ENCODE measurements at places on chromosomes 2 and 18. TPM values are rescaled to one million over a fixed set of nuclear protein-coding genes. Genes with fewer than 3 reads are reported as not detected.

Gene PROKR1
- 1.3 TPM for total RNA-seq

DNA sequence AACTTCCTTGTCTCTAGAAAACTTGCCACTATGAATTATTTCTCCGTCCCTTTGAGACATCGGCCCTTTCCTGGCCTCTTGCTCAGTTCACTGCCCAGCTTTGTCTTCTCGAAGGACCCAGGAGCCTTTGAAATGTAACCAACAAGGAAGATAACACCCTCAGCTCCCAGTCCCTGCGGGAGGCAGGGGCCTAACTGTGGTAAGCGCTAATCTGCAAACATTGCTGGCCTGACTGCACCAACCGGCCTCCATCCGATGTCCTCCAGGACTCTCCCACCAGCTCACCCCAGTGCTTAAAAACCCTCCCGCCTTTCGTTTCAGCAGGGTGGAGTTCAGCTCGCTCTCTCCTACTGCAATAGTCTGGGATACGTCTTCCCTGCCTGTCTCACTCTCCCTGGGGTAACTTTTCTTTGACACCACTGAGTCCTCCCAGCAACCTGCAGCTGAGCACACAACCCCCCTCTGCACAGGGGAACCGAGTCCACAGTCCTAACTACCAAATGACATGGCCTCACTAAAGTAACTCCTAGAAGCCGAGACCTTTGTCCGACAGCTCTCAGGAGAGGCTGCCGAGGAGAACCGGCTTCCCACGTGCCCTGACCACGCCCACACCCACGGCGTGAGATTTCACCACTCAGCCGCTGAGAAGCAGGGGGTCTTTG lies 76.1 kb downstream of the MBP start:
- no peak for DNase-seq

GRCh38 chr2:165369898-165370296 lies 99.6 kb upstream of the CSRNP3 start:
- no peak for DNase-seq

DNA sequence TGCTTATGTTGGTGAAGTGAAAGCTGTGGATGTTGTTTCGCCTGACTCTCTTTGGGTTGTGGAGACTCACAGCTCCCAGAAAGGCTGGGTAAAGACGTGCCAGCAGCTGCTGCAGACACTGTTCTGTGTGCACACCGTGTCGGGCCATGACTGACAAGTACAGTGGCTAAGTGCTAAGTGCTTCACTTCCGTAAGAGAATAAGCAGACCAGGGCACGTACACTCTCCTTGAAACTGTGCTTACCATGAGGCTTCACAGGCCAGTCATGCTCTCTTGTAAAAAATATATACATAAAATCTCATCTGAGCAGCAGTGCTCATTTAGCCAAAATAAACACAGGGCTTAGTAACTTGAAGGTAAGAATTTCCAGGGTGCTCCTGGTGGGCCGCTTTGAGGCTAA lies 86.0 kb downstream of the NRP2 start:
- no peak for DNase-seq

- peak; percentile 88 for DNase-seq
These were observed 5.4 kb downstream of the LBH start for GRCh38 chr2:30236591-30237238.

DNA sequence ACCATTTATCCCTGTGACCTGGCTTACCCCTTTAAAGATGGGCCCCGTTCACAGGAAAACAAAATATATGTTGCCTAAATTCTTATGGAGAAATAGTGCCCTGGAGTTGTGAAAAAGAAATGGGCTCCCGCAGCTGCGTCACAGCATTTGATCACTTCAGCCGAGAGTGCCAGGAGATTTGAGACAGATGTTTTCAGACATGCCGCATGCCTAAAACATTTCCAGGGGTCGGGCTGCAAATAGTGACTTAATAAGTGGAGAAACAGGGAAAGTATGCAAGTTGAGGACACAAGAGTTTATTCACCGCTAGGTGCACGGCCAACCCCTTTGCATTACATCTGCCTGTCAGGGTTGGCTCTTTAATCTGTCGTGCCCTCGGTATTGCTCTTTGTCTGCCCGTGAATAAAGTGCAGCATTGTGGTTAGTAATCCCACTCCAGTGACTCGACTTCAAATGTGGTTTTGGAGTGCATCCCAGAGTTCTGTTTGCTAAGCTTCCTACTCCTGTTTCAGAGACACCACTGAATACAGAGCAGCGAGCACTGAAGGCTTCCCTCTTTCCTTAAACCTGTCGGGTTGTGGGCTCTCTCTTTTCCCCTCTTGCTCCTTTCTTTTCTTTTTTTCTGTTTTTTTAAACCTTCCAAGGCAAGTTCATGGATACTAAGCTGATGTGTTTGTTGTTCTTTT lies 187.5 kb downstream of the LTBP1 start:
- no peak for DNase-seq

Gene SKA1
- total RNA-seq, result not detected

Gene CNTNAP5
- total RNA-seq, result not detected

GRCh38 chr2:112958428-112959108 lies 19.2 kb upstream of the IL36G start:
- no peak for DNase-seq

GRCh38 chr2:196066291-196067087 lies 2.1 kb downstream of the DNAH7 start:
- DNase-seq, result no peak

DNA sequence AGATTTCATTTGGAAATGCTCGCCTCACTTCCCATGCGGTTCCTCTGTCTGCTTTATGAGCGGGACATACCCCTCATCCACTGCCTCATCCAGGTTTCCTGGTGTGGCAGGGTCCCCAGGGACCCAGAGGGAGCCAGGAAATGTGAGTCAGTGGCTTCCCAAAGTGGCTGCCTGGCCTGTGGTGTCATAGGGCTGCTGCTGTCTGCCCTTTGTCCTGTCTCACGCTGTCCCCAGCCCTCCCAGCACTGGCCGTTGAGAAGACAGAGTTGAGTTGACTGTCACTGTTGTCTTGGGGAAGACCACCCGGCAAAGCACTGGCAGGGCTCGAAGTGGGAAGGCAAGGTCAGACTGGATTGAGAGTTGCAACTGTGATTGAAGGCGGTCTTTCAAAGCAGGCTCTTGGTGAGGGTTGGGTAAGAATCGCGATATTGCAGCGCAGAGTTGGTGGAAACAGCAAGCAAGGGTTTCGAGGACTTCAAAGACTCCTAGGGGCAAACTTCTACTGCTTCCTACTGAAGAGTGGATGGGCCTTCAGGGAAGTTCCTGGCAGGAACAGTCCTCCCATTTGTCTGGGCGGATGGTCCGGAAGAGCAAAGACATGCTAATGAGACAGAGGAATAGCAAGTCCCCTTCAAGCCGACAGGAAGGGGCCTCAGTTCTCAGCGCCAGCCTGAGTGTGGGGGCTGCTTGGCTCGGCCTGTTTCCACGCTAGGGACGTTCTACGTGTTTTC lies 33.9 kb downstream of the RAB31 start:
- peak; percentile 87 for DNase-seq

- DNase-seq, result no peak
These were observed 87.2 kb upstream of the YWHAQ start for GRCh38 chr2:9717886-9718451.

Gene VSNL1
- total RNA-seq, result not detected

- DNase-seq, result no peak
These were observed 17.6 kb downstream of the MYL12B start for GRCh38 chr18:3279201-3280185.
